ENCODE measurements at places on chromosomes 5 and 9.

GRCh38 chr5:31682851-31683250 is 43.9 kb downstream of the PDZD2 start:
- DNase-seq, result no peak

DNA sequence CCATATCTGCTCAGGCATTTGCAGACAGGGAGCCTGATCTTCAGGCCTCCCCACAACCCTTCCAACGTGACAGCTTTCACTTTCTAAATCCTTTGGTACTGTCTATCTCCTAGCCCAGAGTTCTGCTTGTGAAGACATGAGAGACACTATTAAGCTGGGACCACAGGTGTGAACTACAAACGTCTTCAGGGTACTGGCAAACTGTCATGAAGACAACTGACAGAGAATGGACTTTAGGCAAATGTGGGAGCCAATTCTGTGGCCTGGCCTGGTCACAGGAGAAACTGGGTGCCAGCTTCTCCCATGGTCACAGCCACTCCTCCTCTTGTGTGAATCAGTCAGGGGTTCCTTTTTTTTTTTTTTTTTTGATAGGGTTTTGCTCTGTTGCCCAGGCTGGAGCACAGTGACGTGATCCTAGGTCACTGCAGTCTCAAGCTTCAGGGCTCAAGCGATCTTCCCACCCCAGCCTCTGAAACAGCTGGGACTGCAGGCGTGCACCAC is 10.4 kb downstream of the TRIM14 start:
- no peak for DNase-seq

DNA sequence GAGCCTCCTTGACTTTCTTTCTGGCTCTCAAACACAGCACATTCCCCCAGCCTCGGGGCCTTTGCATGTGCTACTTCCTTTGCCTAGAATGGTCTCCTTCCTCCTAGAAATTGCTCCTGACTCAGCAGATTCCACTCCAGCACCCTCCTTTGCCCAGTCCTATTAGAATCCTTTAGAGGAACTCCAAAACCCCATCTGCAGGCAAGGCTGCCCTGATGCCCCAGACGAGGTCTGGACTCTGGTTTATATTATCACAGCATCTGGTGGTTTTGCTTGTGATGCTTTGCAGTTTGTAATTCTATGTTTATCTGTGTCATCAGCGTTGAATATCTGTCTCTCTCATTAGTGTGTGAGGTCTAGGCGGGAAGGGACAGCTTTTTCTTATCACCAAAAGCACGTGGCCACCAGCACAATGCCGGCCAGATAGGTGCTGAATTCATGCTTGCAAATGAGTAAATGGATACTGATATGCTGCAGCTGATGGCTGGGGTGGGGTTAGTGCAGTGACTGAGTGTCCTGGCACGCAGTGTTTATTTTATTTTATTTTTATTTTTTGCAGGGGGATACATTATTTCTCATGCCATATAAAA is 30.0 kb upstream of the ANKH start:
- DNase-seq, result no peak

- DNase-seq, result no peak
Observed at GRCh38 chr9:94996641-94997040, 270.1 kb downstream of the AOPEP start.

DNA sequence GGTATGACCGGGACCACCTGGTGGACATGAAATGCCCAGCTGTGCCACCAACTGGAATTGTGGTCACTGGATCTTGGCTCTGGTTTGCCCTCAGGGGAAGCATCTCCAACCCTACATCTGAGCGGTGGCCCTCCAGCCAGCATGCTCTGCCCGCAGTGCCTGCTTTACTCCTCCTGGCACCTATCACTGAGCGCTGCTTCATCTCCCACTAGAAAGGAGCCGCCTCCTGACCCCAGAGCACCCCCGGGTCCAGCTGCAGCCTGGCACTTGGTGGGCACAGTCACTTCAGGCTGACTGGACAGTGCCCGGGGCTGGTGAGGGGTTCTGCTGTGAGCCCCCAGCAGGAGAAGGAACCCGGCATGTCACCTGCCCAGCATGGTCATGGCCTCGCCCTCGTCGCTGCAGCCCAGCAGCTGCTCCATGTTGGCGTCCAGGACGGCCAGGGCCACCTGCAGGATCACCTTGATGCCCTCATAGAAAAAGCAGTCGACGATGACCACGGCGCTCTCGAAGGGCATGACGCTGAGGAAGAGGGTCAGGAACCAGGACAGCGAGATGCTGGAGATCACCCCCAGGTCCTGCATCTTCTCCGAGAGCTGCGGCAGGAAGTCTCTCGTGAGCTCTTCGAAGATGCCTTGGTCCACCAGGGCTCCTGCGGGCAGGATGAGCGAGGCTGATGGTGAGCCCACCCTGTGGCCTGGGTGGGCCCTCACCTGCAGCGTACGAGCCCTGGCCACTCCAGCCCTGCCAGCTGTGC is 16.1 kb upstream of the MRNIP start:
- DNase-seq, result no peak

DNA sequence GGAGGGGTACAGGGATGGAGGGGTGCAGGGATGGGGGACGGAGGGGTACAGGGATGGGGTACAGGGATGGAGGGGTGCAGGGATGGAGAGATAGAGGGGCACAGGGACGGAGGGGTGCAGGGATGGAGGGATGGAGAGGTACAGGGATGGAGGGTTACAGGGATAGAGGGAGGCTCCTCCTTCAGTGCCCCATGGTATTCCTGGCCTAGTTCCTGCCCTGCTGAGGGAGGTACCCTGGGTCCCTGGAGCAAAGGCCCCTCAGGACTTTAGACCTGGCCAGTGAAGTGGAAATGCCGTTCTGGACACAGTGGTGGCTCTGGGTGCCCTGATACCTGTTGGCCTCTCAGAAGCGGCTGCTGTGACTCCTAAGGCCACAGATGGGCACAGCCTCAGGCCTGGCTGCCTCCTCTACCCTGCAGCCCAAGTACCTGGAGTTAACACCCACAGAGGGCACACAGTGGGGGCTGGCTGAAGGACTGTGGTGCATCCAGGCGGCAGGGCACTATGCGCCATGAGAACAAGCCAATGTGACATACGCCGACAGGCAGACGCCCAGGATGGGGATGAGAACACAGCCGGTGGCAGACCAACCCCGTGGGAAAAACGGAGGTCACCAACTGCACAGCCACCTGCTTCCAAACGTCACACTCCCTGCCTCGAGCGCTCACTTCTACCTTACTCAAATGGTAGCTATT is 8.4 kb downstream of the PTGES2 start:
- DNase-seq, result no peak
